Fibroblast of mammary gland (primary cell): ENCODE measurements at places on chromosomes 16 and 17.

- no peak for DNase-seq
Observed at GRCh38 chr16:83908798-83909197, 9.9 kb downstream of the MLYCD start.

GRCh38 chr17:4100883-4101756 is 41.7 kb downstream of the ZZEF1 start:
- no peak for DNase-seq

GRCh38 chr17:78329263-78330059 is 30.4 kb downstream of the SOCS3 start:
- peak; percentile 83 for DNase-seq

DNA sequence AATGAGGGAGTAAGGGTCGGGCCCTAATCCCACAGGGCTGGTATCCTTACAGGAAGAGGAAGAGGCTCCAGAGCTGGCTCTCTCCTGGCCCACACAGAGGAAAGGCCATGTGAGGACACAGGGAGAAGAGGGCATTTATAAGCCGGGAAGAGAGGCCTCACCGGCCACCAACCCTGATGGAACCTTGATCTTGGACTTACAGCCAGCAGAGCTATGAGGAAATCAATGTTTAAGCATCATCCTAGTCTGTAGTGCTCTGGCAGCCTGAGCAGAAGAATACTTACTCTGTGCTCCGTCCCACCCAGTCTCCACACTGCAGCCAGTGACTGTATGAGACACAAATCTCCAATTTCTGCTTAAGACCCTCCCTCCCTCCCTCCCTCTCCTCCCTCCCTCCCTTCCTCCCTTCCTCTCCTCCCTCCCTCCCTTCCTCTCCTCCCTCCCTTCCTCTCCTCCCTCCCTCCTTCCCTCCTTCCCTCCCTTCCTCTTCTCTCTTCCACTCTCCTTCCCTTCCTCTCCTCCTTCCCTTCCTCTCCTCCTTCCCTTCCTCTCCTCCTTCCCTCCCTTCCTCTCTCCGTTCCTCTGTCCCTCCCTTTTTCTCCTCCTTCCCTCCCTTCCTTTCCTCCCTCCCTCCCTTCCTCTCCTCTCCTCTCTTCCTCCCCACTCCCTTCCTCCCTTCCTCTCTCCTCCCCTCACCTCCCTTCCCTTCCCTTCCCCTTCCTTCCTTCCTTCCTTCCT is 8.9 kb upstream of the TMEM220 start:
- DNase-seq: no peak

GRCh38 chr17:848402-848801 is 66.2 kb downstream of the MRM3 start:
- no peak for DNase-seq
